ENCODE measurements at places on chromosomes 3 and 15.

GRCh38 chr3:128275316-128276145, 122.2 kb downstream of the EEFSEC start:
- no peak for DNase-seq

DNA sequence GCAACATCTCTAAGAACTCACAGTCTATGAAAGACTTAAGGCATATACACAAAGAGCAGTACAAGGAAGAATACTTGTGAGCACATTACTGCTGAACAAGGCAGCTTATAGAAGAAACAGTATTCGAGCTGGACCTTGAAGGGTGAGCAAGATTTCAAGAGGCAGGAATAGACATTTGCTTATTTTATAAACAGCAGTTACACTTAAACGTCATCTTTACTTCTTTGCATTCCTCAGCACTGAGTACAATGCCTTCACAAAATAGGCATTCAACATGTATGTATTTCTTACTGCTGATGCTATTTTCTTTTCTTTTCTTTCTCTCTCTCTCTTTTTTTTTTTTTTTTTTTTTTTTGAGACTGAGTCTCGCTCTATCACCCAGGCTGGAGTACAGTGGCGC, 205.8 kb downstream of the ZIC4 start:
- DNase-seq = no peak

DNA sequence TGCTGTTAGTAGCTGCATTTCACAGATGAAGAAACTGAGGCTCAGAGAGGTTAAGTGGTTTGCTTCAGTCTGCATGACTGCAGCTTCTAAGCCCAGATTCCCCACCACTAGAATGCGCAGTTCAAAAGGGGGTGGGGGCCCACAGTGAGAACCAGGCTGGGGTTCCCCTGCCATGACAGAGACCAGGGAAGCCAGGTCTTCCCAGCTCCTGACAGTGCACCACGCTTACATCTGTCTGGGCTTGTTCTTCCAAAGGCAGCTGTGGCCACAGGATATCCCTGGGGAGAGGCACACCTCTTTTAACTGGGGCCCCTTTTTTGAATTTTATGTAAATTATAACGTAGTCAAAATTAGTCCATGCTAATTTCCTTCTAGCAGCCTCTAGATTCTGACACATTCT, 5.3 kb downstream of the PLEKHO2 start:
- DNase-seq = no peak

- no peak for DNase-seq
Observed at GRCh38 chr3:11220230-11220629, 52.0 kb upstream of the ATG7 start.

DNA sequence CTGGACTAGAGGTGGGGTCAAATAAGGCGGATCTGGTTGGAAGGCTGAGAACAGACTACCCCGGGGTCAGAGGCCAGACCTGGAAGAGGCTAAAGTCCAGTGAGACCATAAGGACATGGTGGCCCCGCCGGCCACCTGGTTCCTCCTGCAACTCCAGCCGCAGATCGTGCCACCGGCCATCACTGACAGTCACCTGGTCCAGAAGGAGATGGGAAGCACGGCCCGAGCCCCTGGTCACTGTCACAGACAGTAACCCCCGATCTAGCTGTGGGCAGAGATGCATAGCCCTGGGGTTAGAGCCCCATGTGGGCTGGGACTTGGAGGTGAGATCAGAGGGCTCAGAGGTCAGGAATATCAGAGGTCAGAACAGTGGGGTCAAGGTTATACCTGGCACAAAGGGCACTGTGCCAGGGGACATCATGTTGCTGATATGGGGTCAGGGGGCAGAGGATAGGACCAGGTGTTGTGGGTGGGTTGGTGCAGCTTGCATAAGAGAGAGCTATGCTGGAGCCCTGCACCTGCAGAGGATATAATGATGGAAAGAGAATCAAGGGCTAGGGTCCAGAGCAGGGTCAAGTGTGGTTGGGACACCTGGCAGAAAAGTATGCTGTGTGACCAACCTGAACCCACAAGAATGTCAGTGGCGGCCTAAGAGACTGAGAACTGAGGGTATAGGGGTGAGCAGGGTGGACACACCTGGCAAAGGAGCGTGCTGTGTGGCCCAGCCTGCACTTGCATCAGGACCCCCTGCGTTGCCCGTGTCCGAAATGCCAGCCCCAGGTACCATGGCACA, 9.6 kb downstream of the CELSR3 start:
- DNase-seq = no peak

GRCh38 chr15:39404767-39405181, 176.1 kb upstream of the THBS1 start:
- no peak for DNase-seq

GRCh38 chr15:90998737-90999136, 4.4 kb upstream of the PRC1 start:
- DNase-seq = no peak

- DNase-seq = no peak
Observed at GRCh38 chr15:90219421-90220141, 14.2 kb downstream of the CIB1 start.

GRCh38 chr3:45537970-45538640, 56.4 kb upstream of the LIMD1 start:
- DNase-seq = no peak

GRCh38 chr3:175948041-175948440, 1088.9 kb downstream of the NAALADL2 start:
- peak; percentile 84 for DNase-seq

GRCh38 chr3:195042743-195043606, 228.0 kb downstream of the XXYLT1 start:
- no peak for DNase-seq

GRCh38 chr15:57337868-57338411, 38.4 kb upstream of the CGNL1 start:
- no peak for DNase-seq

- DNase-seq = no peak
Observed at GRCh38 chr15:89088605-89089315, 504 bp downstream of the ABHD2 start.

DNA sequence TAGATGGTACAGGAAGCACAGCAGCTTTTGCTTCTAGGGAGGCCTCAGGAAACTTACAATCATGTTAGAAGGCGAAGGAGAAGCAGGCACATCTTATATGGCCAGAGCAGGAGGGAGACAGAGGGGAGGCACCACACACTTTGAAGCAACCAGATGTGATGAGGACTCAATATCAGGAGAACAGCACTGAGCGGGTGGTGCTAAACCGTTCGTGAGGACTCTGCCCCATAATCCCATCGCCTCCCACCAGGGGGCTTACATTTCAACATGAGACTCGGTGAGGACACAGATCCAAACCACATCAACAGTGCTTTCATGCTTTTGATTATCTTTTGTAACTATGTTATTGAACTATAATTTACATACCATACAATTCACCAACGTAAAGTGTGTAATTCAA, 7.6 kb upstream of the TMEM44 start:
- DNase-seq = no peak

DNA sequence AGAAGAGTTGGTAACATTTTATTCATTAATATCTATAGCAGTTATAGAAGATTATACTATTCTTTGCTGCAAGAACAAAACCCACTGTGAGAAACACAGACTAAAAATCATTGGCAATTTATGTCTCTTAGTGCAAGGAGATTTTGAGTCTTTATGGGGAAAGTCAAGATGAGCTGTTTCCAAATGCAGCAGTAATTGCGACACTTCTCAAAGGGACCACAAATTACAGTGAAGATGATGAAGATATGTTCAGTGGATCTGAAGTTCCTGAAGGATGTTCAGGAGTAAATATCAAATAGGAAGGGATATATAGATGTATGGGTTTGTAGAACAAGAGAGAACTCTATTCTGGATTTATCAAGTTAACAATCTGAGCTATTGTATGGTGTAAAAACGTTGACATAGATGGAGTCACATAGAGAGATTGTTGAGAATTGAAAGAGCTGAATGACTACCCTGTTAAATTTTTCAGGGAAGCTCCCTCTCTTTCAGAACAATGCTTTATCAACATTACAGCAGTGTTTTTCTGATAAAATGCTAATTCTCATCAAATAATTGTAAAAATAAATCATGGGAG, 71.8 kb downstream of the DTWD1 start:
- DNase-seq = no peak

- DNase-seq = no peak
Observed at GRCh38 chr3:167113035-167113830, 266.9 kb downstream of the ZBBX start.

DNA sequence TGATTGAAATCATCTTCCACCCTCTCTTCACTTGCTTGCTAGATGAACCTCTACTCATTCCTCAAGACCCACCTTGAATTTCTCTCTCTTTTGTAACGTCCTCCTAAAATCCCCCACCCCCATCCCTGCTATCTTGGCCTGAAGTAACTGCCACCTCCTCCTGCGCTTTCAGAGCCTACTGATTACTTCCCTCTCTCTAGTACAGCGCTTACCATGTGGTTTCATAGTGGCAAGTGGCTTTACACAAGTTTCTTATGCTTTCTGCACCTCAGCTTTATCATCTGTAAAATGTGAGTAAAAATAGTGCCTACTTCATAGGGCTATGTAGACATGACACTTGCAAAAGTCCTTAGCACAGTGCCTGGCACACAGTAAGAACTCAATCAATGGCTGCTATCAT, 28.7 kb upstream of the DAZL start:
- DNase-seq = no peak

GRCh38 chr3:143750841-143751240, 97.4 kb downstream of the SLC9A9 start:
- DNase-seq = no peak

DNA sequence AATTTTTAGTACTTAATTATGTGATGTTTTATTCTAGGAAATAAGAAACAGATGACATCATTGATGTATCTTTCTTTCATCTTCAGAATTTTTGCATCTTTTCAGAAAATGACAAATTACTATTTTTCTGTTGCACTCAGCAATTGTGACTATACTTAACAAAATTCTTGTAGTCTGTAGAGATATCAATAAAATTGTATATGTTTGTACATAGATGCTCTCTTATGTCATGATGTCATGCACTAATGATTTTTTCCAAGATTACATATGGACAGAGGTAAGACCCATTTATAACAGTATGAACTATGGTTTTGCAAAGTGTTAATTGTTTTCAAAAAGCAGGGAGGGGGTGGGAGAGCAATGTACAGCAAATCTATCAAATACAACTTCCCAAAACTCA, 121.2 kb downstream of the POLQ start:
- DNase-seq = no peak

GRCh38 chr3:102176333-102177050, 258.3 kb upstream of the ZPLD1 start:
- DNase-seq = no peak

GRCh38 chr15:82855286-82856100, 46.1 kb downstream of the WHAMM start:
- no peak for DNase-seq

DNA sequence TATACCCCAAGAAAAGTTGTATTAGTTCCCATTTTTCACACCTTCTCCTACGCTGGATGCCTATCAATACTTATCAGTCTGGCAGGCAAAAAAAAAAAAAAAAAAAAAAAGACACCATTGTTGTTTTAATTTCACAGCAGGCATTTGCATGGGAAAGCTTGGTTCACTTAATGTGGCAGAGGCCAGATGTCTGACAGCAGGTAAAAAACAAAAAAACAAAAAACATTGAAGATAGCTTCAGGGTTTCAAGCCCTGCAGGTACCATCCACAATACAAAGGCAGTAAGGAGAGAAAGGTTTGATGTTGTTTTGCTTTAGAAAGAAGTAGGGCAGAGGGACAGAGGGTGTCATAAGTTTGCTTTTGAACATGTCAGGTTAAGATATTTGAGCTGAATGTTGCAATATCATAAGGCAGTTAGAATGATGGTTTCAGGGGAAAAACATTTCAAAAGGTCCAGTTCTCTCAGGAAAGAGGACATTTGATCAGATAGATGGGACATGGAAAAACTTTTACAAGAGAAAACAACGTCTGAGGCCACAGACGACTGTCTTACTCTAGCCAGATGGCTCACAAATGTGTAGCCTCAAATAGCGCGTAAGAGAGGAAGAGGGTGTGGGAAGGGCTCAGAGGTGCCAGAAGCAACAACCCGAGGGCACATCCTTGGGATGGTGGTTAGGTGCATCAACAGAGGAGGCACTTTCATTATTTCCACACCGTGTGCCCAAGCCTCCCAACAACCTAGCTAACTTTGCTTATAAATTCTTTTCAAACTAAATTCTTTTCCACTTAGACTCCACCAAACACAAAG, 25.7 kb downstream of the PCOLCE2 start:
- DNase-seq = no peak

GRCh38 chr15:77409259-77410156, 10.4 kb downstream of the PEAK1 start:
- DNase-seq = no peak

- no peak for DNase-seq
Observed at GRCh38 chr15:92561754-92562153, 93.8 kb downstream of the FAM174B start.

DNA sequence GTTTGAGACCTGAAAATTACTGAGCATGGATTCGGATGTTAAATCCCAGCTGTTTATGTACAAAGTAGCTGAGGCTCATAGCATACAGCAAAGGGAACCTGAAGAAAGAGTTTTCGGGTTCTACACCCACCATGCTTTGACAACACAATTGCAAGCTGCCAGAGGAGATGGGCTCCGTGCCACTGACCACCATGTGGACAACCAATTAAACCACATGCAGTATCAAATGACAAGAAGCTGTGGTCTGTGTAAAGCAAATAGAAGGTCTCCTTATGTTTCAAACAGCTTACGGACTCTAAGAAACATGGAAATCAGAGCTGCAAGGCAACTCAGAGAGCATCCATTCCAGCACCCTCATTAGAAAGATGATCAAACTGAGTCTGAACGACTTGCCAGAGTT, 12.9 kb downstream of the GABRB3 start:
- no peak for DNase-seq

DNA sequence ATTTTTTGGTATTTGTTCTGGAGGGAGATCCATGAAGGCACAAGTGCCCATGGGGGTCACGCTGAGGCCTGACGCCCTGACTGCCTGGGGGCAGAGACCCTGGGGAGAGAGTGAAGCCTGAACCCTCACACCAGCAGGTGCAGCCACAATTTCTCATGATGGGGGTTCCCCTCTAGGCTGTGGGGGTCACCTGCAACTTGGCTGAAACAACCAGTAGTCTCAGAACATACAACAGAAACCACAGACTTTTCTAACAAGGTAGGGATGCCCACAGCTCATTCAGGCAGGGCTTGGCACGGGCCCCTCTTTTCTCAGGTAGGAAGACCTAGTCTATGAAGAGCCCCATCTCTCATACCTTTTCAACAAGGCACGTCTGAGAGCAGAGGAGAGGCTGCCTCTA, 245.1 kb downstream of the ADAMTS17 start:
- DNase-seq = no peak

GRCh38 chr3:196642434-196642833, 2.9 kb downstream of the NRROS start:
- DNase-seq = no peak

- no peak for DNase-seq
Observed at GRCh38 chr3:25693238-25693637, 28.5 kb upstream of the TOP2B start.

- DNase-seq = no peak
Observed at GRCh38 chr3:39752751-39753150, 56.7 kb upstream of the MYRIP start.
